ENCODE measurements at places on chromosomes 7 and 10.

GRCh38 chr10:75398692-75399460, 2.7 kb downstream of the ZNF503 start:
- no peak for DNase-seq

GRCh38 chr10:123911866-123912265, 20.3 kb upstream of the CPXM2 start:
- DNase-seq: no peak

GRCh38 chr7:3712841-3713240, 411.8 kb downstream of the SDK1 start:
- DNase-seq: no peak

- DNase-seq: no peak
Observed at GRCh38 chr7:77467408-77467807, 51.3 kb upstream of the GSAP start.

- DNase-seq: no peak
Observed at GRCh38 chr7:541661-542060, 22.0 kb upstream of the PDGFA start.

- no peak for DNase-seq
Observed at GRCh38 chr10:117165538-117166417, 27.7 kb upstream of the VAX1 start.

- DNase-seq: no peak
Observed at GRCh38 chr10:131226446-131227162, 84.9 kb downstream of the TCERG1L start.

GRCh38 chr7:44099669-44100068, 4.5 kb upstream of the AEBP1 start:
- no peak for DNase-seq

DNA sequence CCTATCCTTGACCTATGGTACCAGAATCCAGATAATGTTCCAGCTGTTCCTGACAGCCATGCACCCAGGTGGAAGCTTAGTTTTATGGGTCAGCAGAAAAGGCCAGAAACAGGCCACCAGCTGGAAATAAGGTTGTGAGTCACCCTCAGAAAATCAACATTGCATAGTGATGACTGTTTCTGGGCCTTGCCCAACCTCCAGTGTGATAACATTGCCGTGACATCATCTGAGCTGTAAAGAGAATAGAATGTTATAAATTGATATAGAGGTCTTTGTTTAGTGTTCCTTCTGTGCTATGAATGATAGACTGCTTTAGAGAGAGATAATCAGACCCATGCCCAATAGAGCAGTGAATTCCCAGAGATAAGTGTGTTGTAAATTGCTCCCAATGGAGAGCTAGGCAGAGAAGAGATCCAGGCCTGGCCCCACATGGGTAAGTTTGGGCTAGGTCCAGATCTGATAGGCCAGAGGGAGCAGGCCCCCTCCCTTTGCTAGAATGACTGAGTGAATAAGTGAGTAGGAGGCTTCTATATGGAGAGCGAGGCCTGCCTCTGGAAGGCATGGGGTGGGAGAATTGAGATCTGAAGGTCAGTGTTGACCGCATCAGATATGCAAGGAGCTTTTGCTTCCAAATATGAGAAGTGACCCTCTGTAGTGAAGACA, 14.2 kb upstream of the HPS1 start:
- DNase-seq: no peak

- DNase-seq: no peak
Observed at GRCh38 chr10:23060918-23061317, 34.5 kb upstream of the MSRB2 start.

- no peak for DNase-seq
Observed at GRCh38 chr7:154431045-154431444, 378.8 kb downstream of the DPP6 start.

GRCh38 chr10:62335326-62335725, 38.8 kb upstream of the ZNF365 start:
- no peak for DNase-seq

GRCh38 chr7:129768614-129769399, 157.3 kb downstream of the NRF1 start:
- DNase-seq: no peak

- DNase-seq: no peak
Observed at GRCh38 chr7:27647489-27647888, 15.2 kb downstream of the HIBADH start.

GRCh38 chr7:46366526-46366925, 445.5 kb upstream of the IGFBP3 start:
- no peak for DNase-seq

GRCh38 chr7:128053023-128053422, 21.8 kb upstream of the LRRC4 start:
- DNase-seq: no peak

- DNase-seq: no peak
Observed at GRCh38 chr7:40499718-40500117, 364.9 kb downstream of the SUGCT start.
